ENCODE measurements at places on chromosomes 5 and 9. TPM values are rescaled to one million over a fixed set of nuclear protein-coding genes. Genes with fewer than 3 reads are reported as not detected.

GRCh38 chr5:117102591-117102990, 528.0 kb upstream of the SEMA6A start:
- no peaks in the 10 kb centered on the region for H3K27me3 ChIP-seq
- no peaks in the 10 kb centered on the region for H3K36me3 ChIP-seq
- H3K27ac ChIP-seq = no peak overlapping the region
- no peak for DNase-seq
- no peak overlapping the region for H3K4me3 ChIP-seq

Gene ANKRD55
- total RNA-seq = not detected

Gene PTGDS
- 4.8 TPM for total RNA-seq

Gene PCDHA1
- 0.61 TPM for total RNA-seq

Gene TRIM36
- total RNA-seq = 14.6 TPM

DNA sequence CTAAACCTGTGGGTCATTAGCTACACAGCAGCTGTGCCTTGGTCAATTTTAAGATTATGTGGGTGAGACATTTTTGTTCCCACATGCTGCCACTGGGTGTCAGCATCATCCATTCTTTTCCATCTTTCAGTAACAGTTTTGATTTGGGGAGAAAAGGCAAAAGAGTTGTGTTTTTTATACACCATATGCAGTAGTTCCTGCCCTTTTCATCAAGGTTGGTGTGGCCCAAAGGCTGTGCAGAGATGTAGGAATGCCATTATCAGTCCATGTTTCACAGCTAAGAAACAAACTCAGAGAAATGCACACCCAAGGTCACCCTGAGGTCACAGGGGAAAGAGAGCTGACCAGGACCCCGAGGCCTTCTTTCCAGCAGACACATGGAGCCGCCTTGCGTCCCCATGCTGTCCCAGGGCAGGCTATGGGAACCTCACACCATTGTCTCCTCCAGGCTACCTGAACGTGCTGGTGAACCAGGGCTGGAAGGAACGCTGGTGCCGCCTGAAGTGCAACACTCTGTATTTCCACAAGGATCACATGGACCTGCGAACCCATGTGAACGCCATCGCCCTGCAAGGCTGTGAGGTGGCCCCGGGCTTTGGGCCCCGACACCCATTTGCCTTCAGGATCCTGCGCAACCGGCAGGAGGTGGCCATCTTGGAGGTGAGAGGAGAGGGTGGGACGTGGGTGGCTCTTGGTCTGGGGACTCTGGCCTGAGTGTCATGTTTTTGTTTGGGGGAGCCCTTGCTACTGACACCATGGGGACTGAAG, 27.8 kb upstream of the GRPEL2 start:
- no peak for DNase-seq
- no peak overlapping the region for H3K4me3 ChIP-seq
- H3K36me3 ChIP-seq = no peaks in the 10 kb centered on the region
- no peaks in the 10 kb centered on the region for H3K4me1 ChIP-seq
- no peak overlapping the region for H3K27ac ChIP-seq

Gene OCLN
- total RNA-seq = 109 TPM

- H3K4me3 ChIP-seq = no peak within 1 kb of the TSS
- no peaks in the 10 kb centered on the region for H3K27me3 ChIP-seq
- H3K36me3 ChIP-seq = no peaks in the 10 kb centered on the region
- H3K27ac ChIP-seq = no peak within 1 kb of the TSS
- DNase-seq = no peak
- H3K4me1 ChIP-seq = peaks cover 5% of the 10 kb centered on the region
Observed at GRCh38 chr5:139470821-139471300, at the start of gene SMIM33. Gene SMIM33, plus strand, starts transcription at chr5:139471004. Its CDS starts 118 bp downstream, at chr5:139471122.

DNA sequence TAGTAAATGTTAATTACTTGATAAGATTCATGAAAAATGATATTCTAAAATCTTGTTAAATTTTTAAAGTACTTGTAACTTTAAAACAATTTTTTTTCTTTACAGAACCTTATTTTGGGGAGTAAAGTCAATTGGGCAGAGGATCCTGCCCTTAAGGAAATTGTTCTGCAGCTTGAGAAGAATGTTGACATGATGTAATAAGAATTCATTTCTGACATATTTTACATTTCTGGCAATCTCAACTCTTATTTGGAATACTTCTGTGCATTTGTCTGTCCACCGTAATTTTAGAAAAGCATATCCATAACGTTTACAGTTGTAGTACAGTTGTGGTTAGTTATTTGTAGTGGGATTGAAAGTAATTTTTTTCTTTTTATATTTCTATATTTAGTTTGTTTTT, 20.2 kb downstream of the CENPH start:
- no peaks in the 10 kb centered on the region for H3K27me3 ChIP-seq
- H3K27ac ChIP-seq = no peak overlapping the region
- H3K36me3 ChIP-seq = peaks cover 53% of the 10 kb centered on the region
- DNase-seq = no peak
- no peaks in the 10 kb centered on the region for H3K4me1 ChIP-seq
- H3K4me3 ChIP-seq = no peak overlapping the region

GRCh38 chr9:129556491-129557191, 64.3 kb downstream of the C9orf50 start:
- no peaks in the 10 kb centered on the region for H3K27me3 ChIP-seq
- H3K27ac ChIP-seq = no peak overlapping the region
- peak overlapping the region; percentile 60 for H3K4me3 ChIP-seq
- no peaks in the 10 kb centered on the region for H3K36me3 ChIP-seq

Gene ASS1
- 122 TPM for total RNA-seq

DNA sequence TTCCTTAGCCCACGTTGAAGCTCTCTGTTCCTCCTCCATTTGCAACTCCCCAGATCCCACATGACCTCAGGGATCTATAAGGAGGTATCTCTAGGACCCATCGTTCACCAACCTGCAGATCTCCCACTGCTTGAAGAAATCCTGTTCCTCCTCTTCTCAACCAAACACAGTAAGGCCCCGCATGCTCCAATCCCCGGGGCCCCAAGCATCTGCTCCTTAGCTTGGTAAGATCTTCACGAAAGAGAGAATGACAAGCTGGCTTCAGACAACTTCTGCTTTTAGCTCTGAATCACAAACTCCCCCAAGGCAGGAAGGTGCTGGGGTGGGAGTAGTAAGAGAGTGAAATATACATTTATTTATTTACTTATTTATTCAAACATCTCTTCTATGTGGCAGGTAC, 33.0 kb upstream of the ARHGAP26 start:
- no peak for DNase-seq
- H3K36me3 ChIP-seq = peaks cover 9% of the 10 kb centered on the region
- no peak overlapping the region for H3K27ac ChIP-seq

DNA sequence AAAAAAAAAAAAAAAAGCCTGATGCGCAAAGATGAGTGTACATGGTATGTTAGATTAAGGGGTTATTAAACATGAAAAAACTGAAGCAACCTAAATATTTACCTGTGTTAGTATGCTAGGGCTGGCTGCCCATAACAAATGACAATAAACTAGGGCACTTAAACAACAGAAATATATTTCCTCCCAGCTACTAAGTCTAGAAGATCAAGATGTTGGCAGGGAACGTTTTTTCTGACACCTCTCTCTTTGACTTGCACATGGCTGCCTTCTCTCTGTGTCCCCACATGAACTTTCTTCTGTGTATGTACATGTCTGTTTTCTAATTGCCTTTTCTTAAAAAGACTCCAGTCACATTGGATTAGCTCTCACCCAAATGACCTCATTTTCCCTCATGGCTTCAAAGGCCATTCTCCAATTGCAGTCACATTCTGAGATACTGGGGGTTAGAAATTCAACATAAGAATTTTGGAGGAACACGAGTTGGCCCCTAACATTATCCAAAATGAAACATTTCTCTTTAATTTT, 694.5 kb downstream of the CDH9 start:
- no peaks in the 10 kb centered on the region for H3K4me1 ChIP-seq
- H3K36me3 ChIP-seq = peaks cover 11% of the 10 kb centered on the region
- DNase-seq = no peak

DNA sequence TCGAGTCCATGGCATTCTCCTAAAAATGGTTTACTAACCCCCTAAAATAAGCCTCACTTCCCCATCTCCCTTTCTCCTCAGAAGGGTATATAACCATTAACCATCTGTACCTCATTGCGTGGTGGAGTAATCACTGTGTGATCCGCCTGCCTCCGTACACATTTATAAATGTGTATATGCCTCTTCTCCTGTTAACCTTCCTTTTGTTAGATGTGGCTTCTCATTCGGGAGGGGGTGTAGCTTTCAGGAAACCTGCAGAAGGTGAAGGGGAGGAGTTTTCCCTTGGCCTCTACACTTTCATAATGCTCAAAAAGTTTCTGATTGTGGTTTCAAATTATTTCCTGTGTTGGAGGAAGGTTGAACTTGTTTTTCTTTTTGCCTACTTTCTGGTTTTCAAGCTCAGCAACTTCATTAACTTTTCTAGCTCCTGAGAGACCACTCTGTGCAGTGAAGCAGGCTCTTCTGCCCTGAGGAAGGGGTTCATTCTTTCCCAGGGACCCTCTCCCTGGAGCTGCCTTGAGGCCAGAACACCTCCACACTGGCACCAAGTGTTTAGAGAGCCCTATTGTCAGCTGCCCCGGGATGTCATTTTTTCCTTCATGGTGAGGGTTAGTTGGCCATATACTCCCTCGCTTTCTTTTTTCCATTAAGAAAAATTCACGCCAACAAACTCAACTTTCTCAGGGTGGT, 46.9 kb downstream of the RASGRF2 start:
- no peak for DNase-seq
- no peak overlapping the region for H3K27ac ChIP-seq
- H3K36me3 ChIP-seq = no peaks in the 10 kb centered on the region
- H3K4me1 ChIP-seq = peaks cover 4% of the 10 kb centered on the region
- no peak overlapping the region for H3K4me3 ChIP-seq
- H3K27me3 ChIP-seq = no peaks in the 10 kb centered on the region

Gene ZFP37
- 4.8 TPM for total RNA-seq

GRCh38 chr5:59582746-59583145, 310.8 kb downstream of the PDE4D start:
- H3K27me3 ChIP-seq = no peaks in the 10 kb centered on the region
- H3K36me3 ChIP-seq = no peaks in the 10 kb centered on the region
- H3K4me1 ChIP-seq = peaks cover 3% of the 10 kb centered on the region
- no peak overlapping the region for H3K4me3 ChIP-seq
- H3K27ac ChIP-seq = no peak overlapping the region

Data from H9 (cell line).